ENCODE measurements at places on chromosomes 2 and 18. TPM values are rescaled to one million over a fixed set of nuclear protein-coding genes. Genes with fewer than 3 reads are reported as not detected.

- no peak for DNase-seq
Observed at GRCh38 chr2:182706751-182707150, 9.3 kb upstream of the DNAJC10 start.

DNA sequence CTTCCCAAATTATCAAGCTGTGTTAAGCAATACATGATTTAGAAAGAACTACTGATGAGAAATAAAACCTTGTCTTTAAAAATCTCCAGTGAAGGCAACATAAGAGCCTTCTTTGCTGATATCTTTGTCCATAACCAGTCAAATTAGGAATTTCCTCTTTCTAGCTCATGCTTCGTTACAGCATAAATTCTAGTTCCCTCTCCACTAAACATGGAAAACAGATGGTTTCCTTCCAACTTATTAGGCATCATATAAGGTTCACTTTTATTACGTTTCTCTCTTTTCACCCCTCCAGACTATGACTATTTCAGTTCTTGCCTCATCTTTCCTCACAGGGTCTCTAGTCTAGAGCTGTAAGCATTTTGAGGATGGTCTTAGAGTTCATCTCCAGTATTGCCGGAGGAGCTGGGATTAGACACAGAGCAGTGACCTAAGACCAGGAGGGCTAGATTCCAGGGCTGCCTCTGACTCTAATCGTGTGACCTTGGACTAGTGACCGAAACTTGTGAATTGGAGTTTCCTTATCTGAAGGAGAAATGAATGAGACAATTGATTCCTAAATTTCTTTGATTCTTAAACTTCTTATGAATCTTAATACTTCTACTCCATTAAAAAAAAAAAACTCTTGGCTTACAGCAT, 195.5 kb upstream of the APCDD1 start:
- no peak for DNase-seq

DNA sequence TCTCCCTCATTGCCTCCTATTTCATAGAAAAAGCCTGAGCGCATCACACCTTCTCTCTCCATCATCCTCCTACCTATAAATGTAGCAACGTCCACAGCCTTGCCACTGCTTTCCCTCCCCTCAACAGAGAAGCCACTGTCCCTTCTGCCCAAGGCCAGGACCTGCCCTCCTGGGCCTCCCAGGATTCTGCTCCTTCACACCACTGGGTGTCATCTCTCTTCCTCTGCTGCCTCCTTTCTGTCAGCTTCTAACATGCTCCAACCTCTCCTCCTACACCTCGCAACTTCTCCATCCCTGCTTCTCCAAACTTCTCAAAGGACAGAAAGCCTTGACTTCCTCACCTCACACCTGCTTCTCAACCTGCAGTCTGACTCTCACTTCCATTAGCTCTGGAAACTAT, 21.2 kb upstream of the ME2 start:
- DNase-seq = no peak

DNA sequence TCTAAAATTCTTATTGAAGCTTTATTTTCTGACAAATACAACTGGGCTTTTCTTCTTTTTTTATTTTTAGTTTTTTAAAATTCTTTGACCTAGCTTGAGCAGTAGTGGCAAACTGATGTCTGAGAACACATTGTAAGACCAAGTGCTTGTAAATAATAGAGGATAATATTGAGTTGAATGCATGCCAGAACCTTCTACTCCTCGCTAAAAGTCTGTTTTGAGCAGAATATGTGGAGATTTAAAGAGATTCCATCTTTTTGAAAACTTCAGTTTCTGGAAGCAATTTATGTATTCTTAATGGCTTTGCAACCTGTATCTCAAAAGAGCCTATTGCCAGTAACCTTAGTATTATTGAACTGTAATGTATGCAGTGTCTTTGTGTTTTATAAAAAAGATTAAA, 148.3 kb downstream of the KCNJ3 start:
- DNase-seq = no peak

DNA sequence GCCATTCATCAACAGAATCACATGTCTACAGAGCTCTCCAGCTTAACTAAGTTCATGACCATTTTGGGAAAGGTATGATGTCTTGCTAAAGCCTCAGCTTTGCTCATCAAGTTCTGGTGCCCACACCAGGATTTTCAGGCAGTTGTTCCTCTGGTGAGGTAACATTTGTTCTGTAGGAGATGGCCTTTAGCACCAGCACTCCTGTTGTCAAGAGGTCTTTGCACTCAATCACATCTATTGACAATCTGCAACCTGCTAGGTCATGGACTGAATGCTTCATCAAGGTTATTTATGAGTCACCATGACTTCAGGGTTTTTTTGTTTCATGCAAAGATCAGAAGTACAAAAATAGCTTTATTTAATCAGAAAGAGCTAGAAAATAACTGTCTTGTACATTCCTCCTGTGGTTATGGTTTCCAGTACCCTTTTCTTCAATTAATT, 36.6 kb upstream of the VIT start:
- no peak for DNase-seq

- DNase-seq = no peak
Observed at GRCh38 chr2:224162122-224162521, 123.0 kb upstream of the SERPINE2 start.

DNA sequence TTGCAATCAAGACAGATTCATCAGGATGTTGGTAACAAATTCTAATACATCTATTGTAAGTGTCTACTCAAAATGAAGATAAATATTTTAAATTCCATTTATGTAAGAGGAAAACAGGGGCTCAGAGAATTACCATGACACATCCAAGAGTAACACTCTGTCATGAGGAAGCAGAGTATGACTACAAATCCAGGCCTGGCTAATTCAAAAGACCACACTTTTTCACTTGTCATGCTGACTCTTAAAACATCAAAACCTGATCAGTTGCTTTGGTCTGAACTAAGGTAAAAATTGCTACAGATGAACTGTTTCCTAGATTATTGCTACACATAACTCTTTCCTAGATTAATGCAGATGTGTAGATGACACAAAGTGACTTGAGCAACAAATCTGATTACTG, 880.6 kb downstream of the TSN start:
- DNase-seq = no peak

- no peak for DNase-seq
Observed at GRCh38 chr18:62525608-62526007, 2.8 kb downstream of the ZCCHC2 start.

GRCh38 chr2:141557329-141558095, 573.3 kb downstream of the LRP1B start:
- DNase-seq = no peak

GRCh38 chr2:122977580-122977979, 1047.5 kb upstream of the CNTNAP5 start:
- no peak for DNase-seq

Gene DQX1
- total RNA-seq = 0.91 TPM

Gene BOLL
- not detected for total RNA-seq

Gene TRMT61B
- 17.5 TPM for total RNA-seq

Measured in glutamatergic neuron (in vitro differentiated cells).